ENCODE measurements at places on chromosomes 2 and 18.

GRCh38 chr2:217707131-217707611 is 295.6 kb downstream of the TNS1 start:
- DNase-seq, result no peak

DNA sequence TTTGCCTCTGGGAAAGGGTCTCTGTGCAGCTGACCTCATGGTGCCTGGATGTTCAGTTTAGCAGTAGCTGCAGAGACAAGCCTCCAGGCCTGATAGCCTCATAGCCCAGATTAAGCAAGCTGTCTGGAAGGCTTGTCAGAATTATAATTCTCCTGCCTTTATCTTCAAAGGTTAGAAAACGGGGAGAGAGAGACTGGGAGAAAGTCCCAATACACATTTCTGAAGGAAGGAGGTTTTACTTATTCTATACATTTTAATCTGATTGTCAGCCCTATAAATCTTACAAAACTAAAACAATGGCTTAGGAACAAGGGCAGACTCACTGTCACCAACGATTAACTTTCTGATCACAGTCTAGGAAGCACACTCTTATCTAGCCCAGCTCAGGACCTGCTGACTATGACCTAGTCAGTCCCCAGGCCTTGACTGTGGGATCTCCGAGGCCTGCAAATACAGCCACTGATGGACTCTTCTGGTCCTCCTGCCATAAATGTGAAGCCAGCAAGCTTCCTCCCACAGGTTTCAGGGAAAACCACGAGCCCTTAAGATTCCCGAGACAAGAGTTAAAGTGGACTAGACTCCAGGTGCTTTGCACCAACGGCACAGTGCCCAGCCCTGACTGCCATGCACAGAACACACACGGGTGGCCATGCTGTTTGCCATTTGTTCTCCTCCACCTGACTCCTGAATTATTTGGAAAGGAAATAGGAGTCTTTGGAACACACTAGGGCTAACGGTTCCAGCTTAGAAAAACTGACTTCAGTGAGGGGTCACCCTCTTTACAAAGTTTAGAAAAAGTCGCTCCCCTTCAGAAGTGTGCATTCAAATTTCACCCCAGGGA is 111.4 kb upstream of the SMAD7 start:
- DNase-seq, result no peak

DNA sequence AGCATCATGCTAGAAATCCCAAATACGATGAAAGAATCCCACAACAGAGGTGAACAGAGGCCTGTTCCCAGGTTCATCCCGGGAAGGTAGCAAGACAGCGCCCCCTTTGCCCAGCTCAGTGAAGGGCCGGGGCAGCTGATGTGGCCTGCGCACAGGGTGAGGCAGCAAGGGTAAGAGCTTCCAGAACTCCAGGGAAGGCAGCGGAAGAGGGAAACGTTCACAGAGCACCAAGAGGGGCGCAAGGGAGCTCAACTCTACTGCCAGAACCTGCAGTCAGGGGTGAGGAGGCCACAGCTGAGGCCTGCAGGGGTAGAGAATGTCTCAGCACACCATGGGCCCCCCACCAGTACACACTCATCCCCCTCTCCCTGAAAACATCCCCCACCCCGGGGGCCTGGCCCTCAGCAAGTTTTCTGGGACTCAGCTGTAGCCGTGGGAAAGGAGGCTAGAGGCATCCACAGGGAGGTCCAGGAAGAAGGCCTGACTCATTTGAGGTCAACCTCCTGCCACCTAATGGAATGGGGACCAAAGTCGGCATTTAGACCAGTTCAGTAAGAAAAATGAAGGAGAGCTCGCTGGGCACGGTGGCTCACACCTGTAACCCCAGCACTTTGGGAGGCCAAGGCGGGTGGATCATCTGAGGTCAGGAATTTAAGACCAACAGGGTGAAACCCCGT is 95.6 kb upstream of the ASAP2 start:
- no peak for DNase-seq

DNA sequence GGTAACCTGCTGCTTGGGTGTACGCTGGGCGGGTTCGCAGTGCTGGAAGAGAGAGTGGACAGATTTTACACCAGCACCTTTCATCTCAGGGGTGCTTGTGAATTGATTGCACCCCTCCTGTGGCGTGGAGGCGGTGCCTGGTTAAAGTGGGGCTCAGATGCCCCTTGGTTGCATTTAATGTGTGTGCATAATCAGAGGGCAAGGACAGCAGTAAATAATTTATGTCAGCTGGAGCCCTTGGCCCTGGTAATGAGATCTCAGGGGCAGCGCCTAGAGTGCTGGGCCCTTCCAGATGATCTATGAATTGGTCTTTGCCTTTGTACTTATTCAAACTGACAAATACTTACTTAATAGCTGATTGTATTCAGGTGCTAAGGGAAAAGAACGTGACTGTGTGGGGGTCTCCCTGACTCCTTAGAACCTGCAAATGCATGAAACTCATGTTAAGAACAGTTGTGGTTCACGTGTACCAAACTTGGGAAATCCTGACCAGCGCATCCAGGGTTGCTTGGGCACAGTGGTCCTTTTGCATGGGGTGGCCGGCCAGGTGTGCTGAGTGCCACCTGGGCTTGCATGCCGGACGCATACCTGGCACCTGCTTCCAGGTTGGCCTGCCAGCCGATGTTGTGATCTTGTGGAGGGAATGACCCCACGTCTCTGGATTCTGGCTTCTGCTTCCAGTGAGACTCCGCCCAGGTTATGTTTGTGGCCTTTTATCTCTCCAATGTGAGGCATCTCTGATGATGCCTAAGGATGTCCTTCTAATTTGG is 118.5 kb downstream of the AGAP1 start:
- DNase-seq, result no peak

GRCh38 chr2:235658351-235659174 is 164.7 kb downstream of the AGAP1 start:
- DNase-seq, result no peak

DNA sequence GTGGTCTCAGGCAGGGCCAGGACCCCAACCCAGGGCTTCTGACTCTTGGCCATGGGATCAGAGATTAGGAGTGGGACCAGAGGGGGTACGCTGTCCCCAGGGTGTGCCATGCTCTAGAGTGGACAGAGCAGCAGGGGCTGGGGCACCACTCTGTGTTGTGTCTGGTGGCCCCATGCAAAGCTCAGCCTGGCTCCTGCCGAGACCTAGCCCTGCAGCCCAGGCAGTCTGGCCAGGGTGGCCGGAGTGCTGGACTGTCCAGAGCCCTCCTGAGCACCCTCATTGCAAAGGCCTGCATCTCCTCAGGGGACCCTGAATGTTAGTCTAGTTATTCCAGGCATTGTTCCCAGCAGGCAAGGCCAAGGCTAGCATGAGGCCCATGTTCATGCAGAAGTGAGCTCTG is 162.3 kb downstream of the TNS1 start:
- no peak for DNase-seq

GRCh38 chr2:205868053-205868452 is 185.8 kb downstream of the NRP2 start:
- no peak for DNase-seq

DNA sequence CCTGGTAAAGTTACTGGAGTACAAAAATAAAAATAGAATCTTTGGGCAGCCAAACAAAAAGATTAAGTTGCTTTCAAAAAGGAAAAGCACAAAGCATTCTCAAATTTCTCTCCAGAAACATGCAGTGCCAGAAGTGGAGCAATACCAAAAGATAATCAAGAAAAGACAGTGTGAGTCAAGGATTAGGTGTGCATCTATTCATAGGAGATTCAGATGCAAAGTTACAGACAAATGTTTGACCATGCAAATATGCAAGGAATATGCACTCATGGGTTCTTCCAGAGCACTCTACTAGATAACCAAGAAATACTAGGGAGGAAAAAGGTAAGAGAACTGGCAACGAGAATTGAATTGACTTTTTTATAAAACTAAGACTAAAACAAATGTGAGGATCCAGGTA is 51.8 kb upstream of the CDH20 start:
- DNase-seq, result no peak

DNA sequence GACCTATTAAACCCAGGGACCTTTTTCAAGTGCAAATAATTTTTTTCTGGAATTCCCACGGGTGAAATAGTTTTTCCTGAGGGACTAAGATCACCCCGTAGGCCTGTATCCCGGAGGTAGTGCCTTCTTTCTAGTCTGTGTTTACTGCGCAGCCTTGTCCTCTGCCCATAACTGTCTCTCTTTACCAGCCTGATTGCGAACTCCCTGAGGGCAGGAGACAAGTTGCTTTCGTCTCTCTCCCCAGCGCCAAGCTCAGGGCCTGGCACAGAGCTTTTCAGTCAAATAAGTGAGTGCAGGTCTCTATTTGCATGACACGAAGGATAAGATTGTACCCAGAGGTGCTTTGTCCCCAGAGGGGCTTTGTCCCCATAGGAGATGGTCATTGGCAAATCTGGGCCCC is 123.9 kb downstream of the DDX1 start:
- DNase-seq, result no peak

DNA sequence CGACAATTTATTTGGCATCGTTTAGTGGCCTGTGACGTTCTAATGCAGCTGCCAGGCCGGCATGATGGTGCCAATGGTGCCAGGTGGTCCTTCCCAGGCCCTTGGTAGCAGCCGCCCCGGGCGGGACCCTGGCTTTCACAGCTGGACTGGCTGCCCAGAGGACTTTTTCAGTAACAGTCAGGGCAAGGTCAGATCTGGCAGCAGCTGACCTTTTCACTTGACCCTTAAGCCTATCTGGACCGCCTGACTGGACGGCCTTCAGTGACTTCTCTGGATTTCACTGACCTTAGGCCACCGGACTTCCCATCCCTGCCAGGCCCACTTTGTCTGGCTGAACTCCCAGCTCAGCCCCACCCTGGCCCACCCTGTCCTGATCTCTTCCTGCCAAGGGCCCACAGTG is 15.9 kb downstream of the TRIB2 start:
- no peak for DNase-seq

- no peak for DNase-seq
Measured at GRCh38 chr2:54360055-54360792, 95.9 kb upstream of the SPTBN1 start.

- DNase-seq, result no peak
Measured at GRCh38 chr2:30273574-30273929, 42.2 kb downstream of the LBH start.

- peak; percentile 39 for DNase-seq
Measured at GRCh38 chr18:61502472-61502871, 169.2 kb downstream of the CDH20 start.

DNA sequence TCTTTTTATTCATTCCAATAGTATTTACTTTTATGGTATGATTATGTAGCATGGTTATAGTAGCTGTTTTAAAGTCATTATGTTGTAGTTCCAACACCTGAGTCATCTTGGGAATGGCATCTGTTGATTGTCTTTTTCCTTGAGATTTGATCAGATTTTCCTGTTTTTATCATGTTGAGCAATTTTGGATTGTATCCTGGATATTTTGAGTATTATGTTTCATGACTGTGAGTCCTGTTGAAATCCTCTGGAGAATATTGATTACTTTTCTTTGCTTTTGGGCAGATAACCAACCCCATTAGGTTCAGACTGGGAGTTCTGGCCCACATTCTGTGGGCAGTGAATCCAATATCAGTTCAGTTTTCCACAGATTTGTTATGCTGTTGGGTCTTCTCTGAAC is 163.2 kb upstream of the SPRED2 start:
- no peak for DNase-seq

GRCh38 chr2:68466361-68466777 is 725 bp downstream of the FBXO48 start:
- no peak for DNase-seq

DNA sequence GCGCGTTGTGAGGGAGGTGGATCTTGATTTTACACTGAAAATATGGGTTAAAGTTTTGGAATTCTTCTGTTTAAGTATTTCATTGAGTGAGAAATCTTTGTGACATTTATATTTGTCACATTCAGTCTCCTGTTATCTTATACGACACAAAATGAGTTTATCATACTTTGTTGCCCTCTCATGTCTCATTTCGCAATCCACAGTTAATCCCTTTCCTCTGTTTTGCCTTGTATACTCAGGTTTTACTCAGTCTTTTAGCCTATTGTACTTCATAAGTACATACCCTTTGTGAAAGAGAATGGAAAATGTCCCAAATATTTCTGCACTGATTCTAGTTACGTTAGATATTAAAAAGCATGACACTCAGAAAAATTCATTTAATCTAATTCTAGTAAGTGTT is 142.7 kb downstream of the ATP9B start:
- no peak for DNase-seq

DNA sequence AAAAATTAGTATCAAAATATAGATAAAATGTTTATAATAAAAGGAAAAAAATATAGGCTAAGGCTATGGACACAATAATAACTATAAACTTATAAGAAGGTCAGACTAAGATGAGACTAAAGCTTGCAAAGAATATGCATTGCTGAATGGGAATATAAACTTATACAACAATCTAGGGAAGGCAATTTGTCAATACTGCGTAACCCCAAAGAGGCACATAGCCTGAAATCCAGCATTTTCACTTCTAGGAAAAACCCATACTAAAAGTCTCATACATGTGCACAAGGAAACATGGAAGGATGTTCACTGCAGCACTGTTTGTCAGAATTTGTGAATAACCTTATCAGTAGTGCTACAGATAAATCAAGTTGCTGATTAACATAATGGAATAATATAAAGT is 45.5 kb downstream of the FANCL start:
- no peak for DNase-seq

GRCh38 chr18:2589345-2590068 is 18.1 kb downstream of the NDC80 start:
- no peak for DNase-seq

GRCh38 chr2:26988058-26988860 is 17.8 kb downstream of the MAPRE3 start:
- no peak for DNase-seq

GRCh38 chr2:217935901-217936684 is 66.7 kb downstream of the TNS1 start:
- DNase-seq, result no peak
